Astrocyte of the spinal cord (primary cell): ENCODE measurements at places on chromosomes 11 and 22.

- DNase-seq = no peak
Measured at GRCh38 chr22:40462195-40462984, 92.0 kb downstream of the SGSM3 start.

DNA sequence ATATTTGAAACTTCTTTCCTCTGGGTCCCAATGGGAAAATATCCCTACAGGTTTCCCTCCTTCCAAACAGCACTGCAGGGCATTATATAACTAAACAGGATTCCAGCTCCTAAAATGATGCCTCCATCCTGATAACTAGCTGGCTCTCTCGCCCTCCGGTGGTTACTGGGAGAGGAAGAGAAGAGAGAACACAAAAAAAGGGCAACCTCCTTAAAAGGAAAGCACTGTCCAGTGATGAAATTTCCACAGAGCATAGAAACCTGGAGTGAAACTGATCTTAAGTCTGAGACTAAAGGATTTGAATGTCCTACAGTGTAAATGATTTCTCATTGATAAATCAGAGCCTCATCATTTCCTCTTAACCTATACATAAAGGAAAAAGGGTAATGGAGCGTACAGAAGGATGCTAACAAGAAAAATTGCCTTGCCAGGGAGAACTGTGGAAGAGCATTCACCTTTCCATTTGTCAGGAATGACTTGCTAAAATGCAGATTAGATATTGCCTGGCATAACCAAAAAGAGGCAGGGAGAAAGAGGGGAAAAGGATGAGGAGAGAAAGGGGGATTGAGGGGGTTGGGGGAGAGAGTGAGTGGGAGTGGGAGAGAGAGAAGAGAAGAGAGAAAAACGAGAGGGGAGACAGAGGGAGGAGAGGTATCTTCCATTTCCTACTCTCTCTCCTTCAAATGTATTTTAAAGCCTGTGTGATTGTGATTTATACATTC lies 121.3 kb downstream of the APOL5 start:
- DNase-seq = peak; percentile 79

GRCh38 chr22:33474587-33474986 lies 416.4 kb upstream of the SYN3 start:
- no peak for DNase-seq

GRCh38 chr11:6362185-6362872 lies 27.9 kb upstream of the SMPD1 start:
- no peak for DNase-seq

DNA sequence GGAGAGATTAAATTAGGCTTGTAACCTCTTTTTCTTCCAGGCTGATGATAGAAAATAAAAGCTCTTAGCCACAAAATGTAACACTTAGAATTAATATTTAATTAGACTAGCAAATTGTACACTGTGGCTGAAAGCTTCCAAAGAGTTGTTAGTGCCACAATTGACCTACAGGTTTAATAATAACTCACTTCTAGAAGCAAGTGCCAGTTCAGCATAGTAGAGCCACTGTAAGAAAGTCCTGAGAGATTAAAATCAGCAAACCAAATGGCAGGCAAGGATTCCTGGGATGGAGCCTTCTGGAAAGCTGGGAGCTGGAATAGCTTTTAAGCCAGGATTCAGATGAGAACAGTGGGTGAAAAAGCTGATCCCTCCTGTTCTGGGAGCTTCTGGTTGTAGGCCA lies 131.0 kb downstream of the ELP4 start:
- DNase-seq = no peak

GRCh38 chr22:20205964-20206708 lies 55.3 kb upstream of the CCDC188 start:
- peak; percentile 54 for DNase-seq
